ENCODE measurements at places on chromosomes 1 and 21.

DNA sequence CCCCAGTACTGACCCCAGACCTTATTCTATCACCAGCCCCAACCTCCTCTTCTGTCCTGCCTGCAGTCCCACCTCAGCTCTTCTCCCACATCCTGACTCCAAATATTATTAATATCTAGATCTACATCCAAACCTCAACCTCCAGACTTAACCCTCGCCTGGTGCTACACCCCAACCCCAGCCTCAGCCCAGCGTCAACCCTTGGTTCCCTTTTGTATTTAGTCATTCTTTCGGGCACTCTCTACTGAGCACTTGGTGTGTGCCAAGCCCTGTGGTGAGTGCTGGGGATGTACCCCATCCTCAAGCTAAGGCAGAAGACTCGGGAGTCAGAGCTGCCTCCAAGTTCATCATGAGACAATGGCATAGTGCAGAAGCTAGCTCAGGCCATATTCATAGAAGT is 1.1 kb downstream of the SHISAL2A start:
- DNase-seq, result no peak

DNA sequence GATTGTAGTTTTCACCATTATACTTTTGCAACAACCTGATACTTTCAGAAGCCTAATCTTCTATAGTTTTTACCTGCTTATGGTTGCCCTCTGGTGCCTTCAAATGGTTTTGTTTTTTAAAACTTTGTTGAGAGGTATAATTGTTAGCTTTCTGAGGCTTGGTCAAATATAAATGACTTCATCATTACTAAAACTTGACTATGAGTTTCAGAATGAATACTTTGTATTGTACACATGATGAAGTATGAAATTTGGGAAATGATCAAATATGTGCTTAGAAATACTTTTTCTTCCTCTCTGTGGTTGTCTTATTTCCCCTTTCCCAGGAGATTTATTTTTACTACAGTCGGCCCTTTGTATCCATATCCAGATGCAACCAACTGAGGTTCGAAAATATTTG is 151.8 kb upstream of the B3GALT2 start:
- no peak for DNase-seq

GRCh38 chr1:185463433-185463832 is 146.4 kb upstream of the IVNS1ABP start:
- no peak for DNase-seq

- no peak for DNase-seq
Observed at GRCh38 chr1:40659649-40659947, 5.9 kb downstream of the RIMS3 start.

GRCh38 chr1:10644307-10645128 is 151.9 kb downstream of the CASZ1 start:
- no peak for DNase-seq

DNA sequence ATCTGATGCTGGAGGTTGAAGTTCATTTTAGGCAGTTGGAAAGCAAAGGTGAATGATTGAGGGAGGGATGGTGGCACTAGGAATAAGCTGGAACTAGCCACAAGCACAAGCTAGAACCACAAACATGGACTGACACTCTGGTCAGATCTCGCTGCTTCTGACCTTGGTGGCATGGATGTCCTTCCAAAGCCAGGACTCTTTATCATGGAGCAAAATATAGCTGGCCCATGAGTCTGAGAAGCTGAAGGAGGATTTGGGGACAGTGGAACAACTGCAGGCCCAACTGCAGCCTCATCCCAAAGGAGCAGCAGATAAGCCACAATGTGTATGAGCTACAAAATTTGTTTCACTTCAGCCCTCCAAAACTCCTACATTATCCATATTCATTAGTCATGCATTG is 35.5 kb downstream of the SRSF11 start:
- DNase-seq, result no peak

- no peak for DNase-seq
Observed at GRCh38 chr1:22910986-22911651, 61.5 kb downstream of the LACTBL1 start.

- DNase-seq, result no peak
Observed at GRCh38 chr1:20867062-20867461, 80.0 kb upstream of the HP1BP3 start.

DNA sequence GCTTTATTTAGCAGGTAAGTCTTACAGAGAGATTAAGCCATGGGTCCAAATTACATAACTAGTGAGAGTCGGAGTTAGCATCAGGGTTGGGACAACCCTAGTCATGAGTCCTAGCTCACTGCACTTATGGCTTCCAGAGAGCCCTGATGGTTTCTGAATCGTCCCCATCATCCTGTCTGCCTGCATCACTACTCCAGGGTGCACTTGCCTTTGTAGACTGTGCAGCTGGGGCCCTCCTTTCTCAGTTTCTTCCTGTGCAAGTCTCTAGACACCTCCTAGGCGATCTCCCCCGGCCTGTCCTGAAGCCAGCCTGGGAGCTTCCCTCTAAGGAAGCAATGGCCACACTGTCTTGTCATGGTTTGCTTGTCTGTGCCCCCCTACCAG is 37.1 kb downstream of the KIAA0040 start:
- DNase-seq, result no peak

- DNase-seq, result no peak
Observed at GRCh38 chr1:43818691-43819090, 111.4 kb downstream of the ST3GAL3 start.

DNA sequence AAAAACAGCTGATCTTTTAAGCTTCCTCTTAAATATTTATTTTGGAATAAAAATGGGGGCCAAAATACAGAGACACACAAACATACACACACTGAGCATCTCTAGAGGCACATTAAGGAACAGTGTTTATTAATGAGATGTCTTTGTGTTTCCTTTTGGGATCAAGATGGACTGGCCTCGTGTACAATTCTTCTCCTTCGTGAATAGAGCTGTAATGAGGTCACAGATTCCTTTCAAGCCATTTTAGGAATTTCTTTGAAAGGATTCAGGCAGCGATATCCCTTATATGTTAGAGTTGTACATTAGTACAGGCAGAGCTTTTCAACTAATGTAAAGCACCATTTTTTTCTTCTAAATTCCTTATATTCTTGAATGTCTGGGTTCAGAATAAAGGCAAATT is 295.7 kb downstream of the CHRM3 start:
- no peak for DNase-seq

- DNase-seq, result no peak
Observed at GRCh38 chr1:34684266-34684665, 70.6 kb upstream of the GJB5 start.

- no peak for DNase-seq
Observed at GRCh38 chr1:207128336-207128921, 24.4 kb downstream of the C4BPA start.

- DNase-seq, result no peak
Observed at GRCh38 chr1:203043830-203044545, 17.7 kb downstream of the PPFIA4 start.

DNA sequence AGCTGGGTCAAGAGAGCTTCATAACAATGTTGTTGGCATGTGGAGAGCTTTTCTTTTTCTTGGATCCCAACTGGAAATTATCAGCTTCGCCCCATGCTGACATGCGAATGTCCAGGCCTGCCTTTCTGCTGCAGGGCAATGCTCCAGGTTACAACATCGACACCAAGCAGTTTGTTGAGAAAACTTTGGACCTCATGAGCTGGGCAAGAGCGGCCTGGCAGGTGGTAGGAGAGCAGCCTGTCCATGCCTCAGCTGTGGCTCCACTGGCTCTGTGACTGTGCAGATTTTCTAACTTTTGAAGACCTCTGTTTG is 41.4 kb downstream of the MTARC1 start:
- DNase-seq, result no peak

DNA sequence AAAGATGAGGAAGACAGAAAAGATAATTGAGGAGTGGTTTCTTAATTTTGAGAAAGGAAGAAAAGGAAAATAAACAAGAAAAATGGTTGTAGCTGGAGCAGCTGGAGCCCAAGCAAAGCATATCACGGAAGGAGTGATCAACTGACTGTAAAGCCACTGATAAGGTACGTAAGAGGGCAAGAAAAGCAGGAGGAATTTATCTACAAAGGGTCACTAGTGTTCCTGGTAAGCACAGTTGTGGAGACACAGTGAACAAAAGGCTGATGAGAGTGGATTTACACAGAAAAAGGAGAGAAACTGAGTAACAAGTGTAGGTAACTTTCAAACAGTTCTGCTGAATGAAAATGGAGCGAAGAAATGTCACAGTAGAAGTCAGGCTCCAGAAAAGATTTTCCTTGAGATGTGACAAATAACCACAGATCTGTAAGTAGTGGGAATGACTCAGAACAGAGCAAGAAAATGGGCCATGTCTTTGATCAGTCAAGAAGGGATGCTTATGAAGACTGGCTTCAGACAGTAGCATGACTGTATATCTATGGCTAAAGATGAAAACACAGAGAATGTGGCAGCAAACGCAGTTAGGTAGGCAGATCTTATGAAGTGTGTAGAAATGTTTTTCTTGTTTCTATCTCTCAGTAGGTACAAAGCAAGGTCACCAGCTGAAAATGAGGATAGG is 45.6 kb upstream of the RBM34 start:
- no peak for DNase-seq

- no peak for DNase-seq
Observed at GRCh38 chr21:45078371-45078770, 4.0 kb downstream of the ADARB1 start.

DNA sequence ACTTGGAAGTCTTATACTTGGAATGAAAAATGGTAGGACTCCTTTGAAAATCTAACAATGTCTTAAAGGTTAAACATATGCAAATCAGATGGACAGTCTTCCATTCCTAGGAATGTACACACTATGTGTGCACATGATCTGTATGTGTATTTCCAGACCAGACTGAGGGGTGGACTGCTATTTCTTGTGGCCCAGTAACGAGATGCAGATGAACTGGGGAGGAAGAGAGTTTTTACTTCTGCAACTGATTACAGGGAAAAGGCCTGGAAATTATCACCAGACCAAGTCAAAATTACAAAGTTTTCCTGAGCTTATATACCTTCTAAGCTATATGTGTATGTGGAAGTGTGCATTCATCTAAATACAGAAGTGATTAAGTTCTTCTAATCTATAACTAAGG is 17.7 kb downstream of the NBPF3 start:
- DNase-seq, result no peak

DNA sequence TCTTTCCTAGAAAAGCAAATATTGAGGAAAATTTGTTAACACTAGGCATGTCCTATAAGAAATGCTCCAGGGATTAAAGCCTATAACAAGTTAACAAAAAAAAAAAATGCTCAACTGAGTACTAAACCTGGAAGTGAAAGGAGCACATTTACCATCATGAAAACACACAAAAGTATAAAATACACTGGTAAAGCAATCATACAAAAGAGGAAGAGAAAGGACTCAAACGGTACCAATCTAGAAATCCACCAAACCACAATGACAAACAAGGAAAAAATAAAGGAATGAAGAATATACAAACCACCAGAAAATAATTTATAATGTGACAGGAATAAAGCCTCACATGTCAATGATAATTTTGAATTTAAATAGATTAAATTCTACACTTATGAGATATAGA is 21.2 kb downstream of the CD1E start:
- DNase-seq, result no peak

- no peak for DNase-seq
Observed at GRCh38 chr21:44345495-44345894, 6.3 kb upstream of the CFAP410 start.

- no peak for DNase-seq
Observed at GRCh38 chr1:150628766-150629114, 672 bp downstream of the ENSA start.

DNA sequence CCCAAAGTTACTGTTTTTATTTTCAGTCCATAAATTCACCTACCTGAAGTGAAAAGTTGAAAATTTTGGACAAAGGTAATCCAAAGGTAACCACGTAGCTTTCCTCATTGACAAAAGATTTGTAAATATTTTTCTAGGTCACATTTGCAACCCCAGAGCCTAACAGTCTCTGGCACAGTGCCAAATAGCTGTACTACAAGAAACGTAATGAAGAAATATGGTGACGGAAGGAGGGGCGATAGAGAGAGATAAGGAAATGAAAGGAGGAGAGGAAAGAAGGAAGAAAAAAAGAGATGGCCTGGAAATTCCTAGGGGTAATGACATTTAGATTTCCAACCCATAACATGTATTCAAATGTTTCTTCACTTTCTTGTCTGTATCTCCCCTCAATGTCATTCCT is 159.4 kb downstream of the BARHL2 start:
- no peak for DNase-seq

GRCh38 chr1:80656641-80657040 is 1144.1 kb upstream of the ADGRL2 start:
- no peak for DNase-seq

GRCh38 chr1:24861821-24862727 is 68.0 kb downstream of the RUNX3 start:
- DNase-seq, result no peak

GRCh38 chr1:159843459-159843858 is 16.8 kb downstream of the SLAMF8 start:
- DNase-seq, result no peak

DNA sequence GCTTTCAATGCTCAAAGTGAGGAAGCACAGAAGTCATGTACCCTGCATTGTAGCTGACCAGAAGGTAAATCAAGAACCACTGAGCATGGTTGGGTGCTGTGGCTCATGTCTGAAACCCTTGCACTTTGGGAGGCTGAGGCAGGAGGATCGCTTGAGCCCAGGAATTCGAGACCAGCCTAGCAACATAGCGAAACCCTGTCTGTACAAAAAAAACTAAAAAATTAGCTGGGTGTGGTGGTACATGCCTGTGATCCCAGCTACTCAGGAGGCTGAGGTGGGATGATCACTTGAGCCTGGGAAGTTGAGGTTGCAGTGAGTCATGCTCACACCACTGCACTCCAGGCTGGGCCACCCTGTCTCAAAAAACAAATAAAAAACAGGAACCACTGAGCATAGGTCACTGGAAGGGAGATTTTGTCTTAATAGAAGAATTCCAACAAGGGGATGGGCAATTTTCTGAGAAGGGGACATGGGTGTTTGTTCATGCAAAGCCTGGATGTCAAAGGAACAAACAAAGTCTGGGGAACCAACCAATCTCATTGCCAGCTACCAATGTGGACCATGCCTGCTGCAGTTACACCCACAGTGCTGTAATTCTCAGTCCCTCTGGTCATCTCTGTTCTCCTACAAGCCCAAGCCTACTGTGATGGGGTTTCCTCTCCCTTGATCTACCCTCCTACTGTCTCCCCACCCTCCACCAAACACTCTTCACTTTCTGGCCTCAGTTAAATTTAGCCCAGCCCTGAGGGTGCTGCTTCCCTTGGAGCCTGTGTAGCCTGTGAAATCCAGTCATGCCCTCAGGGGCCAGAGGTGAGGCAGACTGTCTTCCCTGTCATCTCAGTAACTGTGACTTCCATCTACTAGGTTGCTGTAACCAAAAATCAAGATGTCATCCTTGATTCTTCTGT is 47.9 kb downstream of the ELF3 start:
- DNase-seq, result no peak

- no peak for DNase-seq
Observed at GRCh38 chr21:40575976-40576375, 271.0 kb downstream of the DSCAM start.

DNA sequence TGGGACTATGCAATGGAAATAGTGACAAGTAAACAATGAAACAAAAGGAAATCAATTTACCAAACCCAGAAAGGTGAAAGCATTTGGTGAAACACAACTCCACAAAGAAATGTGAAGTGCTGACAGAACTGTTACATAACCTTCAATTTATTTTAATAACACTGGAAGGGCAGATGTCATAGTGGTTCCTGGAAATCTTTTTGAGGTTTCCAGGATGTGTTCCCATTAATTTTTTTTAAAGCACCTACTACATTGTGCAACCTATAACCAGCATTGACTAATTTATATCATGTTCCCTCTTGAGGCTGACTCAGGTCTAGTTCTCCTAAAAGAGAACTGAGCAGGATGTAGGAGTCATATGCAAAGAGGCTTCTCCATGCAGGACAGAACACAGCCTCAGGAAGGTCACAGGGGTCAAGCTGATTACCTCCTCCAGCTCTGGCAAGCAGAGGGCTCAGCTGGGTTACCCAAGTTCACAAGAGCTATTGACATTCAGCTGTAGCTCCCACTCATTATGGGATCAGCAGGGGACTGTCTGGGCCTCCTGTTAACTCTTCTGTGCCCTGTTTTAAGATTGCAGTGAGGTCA is 157.1 kb upstream of the NRIP1 start:
- no peak for DNase-seq
